Small intestine (tissue), 16 donors: ENCODE measurements at places on chromosomes 1 and 21. TPM values are rescaled to one million over a fixed set of nuclear protein-coding genes. Genes with fewer than 3 reads are reported as not detected.
A peak's percentile ranks its signal among the peaks of the same experiment; 100 is the strongest.

Gene TRIM33
- 9.2 TPM for polyA plus RNA-seq

GRCh38 chr1:11169202-11169601, 20.0 kb upstream of the ANGPTL7 start:
- DNase-seq, result no peak

Gene RNF186
- polyA plus RNA-seq, result 47.0 TPM

Gene C8A
- 2.4 TPM for polyA plus RNA-seq

GRCh38 chr1:118981436-118981835, 6.7 kb downstream of the TBX15 start:
- no peak for DNase-seq

GRCh38 chr1:44848456-44849181, 5.6 kb upstream of the PTCH2 start:
- no peak for DNase-seq

- DNase-seq, result no peak
Observed at GRCh38 chr21:32713726-32714125, 14.1 kb downstream of the SYNJ1 start.

DNA sequence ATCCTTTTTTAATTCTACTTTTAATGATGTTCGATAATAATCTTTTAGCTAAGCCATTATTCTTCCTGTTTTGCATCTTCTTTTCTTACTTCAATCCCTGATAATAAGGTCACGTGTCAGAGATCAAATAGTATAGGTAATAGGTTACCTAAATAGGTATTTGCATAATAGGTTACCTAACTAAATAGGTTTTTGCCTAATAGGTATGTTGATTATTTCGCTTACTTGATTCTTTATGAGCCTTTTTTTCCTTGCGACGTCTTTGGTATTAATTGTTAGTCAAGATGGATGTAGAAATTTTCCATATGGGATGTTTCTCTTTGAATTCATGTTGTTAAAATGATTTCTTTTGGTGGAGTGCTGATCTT, 2.5 kb downstream of the GGPS1 start:
- DNase-seq, result no peak

Gene RIPPLY3
- polyA plus RNA-seq, result not detected

GRCh38 chr1:81118550-81118949, 682.2 kb upstream of the ADGRL2 start:
- DNase-seq, result no peak

DNA sequence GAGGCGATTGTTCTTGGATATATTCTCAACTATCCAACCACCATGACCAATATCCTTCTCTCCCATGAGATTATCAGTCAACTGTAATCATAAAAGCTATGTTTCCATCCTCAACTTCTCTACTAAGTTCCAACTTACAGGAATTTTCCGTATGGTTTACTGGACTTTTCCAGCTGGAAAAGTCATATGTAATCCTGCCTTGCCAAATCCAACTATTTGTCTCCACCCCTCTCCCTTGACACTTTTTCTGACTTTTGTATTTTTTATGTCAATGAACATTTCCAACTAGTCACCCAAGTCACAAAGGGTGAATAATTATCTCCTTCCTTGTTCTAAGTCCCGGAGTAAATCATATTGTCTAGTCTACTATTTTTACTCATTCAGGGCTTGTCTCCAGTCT, 293.1 kb downstream of the USP25 start:
- DNase-seq, result no peak

DNA sequence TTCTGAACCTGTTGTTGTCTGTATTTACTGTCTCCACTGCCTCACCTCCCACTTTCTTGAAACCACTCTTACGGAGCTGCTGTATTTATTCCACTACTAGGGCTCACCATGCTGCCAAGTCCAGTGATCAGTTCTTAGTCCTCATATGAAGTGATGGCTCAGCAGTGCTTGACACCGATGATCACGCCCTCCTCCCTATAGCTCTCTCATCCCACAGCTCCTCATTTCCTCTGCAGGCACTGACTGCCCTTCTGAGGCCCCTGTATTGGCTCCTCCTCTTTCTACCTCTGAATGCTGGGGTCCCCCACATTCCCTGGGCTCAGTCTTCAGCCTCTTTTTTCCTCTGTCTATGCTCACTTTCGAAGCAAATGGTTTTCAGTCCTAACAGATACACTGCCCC, 3.4 kb downstream of the CLCA1 start:
- DNase-seq, result no peak

DNA sequence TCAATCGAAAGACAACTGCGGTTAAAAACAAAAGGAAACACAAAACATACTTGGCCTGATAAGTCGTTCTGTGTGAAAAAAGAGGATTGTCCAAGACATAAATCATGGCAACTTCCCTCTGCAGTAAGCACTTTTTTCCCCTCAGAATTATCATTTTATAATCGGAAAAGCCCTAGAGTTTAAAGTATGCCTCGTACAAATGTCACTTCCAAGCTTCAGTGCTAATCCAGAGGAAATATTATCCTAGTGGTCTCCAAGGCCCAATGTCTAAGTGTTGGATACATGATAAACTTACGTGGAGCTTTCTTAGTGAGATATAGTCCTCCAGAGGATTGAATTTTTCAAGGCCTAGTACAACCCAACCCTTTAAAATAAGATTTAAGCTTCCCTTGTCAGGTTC, 11.2 kb upstream of the NTMT2 start:
- DNase-seq, result no peak

GRCh38 chr1:186681121-186681520, 898 bp upstream of the PTGS2 start:
- no peak for DNase-seq

Gene LIN28A
- polyA plus RNA-seq, result not detected

DNA sequence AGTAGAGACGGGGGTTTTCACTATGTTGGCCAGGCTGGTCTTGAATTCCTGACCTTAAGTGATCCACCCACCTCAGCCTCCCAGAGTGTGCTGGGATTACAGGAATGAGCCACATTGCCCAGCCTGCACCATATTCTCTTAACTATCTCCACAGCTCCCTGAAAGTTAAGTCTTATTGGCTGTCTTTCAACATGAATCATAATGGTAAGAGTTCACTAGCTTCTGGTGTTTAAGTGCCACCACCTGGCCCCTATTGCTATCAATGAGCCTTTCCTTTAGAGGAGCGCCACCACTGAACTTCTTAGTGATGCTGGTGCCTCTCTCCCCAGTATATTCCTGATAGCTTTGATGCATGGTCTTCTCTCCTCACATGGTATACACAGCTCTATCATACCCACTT, 15.7 kb downstream of the ZFYVE9 start:
- no peak for DNase-seq

- no peak for DNase-seq
Observed at GRCh38 chr1:182050481-182051448, 10.7 kb downstream of the ZNF648 start.

- DNase-seq, result no peak
Observed at GRCh38 chr1:101410048-101410878, 173.4 kb downstream of the S1PR1 start.

DNA sequence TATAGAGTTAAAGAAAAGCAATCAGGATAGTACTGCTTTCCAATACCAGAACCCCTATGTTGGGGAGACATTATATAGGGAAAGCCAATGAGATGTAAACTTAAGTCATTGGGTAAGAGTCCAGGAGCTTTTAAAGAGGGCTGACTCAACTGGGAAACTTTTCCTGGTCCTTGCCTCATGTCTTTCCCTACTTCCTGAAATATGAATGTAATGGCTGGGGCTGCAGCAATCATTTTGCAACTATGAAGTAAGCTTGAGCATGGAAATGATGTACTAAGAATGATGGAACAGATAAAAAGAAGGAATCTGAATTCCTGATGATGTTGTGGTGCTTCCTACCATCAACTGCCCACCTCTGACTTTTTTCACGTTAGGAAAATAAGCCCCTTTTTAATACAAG, 55.7 kb downstream of the WDR3 start:
- no peak for DNase-seq

DNA sequence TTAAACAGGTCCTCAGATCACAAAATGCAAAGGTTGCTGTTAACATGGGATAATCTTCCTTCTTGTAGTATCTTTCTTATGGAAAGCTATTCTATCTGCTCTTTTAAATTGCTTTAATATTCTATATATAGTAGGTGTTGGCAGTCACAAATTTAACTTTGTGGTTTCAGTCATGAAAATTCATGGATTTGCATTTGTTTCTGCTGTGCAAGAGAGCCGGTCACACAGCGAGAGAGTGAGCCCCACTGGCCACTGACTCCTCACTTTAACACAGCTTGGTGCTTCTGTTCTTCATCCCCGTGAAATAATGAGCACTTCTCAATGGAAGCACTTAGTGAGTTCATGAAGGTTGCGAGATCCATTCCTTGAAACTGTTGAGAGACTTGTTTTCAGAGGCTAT, 18.1 kb upstream of the BMP8A start:
- no peak for DNase-seq

Gene G0S2
- 141 TPM for polyA plus RNA-seq

DNA sequence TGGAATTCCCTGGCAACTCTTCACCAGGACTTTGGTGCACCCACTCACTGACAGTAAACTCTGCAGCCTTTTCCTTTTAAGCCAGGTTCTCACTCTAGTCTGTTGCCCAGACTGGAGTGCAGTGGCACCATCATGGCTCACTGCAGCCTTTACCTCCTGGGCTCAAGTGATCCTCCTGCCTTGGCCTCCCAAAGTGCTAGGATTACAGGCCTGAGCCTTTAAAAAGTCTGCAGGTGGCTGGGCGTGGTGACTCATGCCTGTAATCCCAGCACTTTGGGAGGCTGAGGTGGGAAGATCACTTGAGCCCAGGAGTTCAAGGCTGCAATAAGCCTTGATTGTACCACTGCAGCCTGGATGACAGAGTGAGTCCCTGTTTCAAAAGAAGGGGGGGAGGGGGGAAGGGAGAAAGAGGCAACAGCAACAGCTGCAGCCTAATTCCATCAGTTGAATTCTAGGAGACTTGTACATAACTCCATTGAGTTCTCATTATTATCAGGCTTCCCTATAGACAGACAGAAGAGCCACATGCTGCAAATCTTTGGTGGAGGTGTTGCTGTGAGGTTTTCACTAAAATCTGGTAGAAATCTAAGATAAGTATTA, 8.1 kb upstream of the HNRNPR start:
- no peak for DNase-seq

- no peak for DNase-seq
Observed at GRCh38 chr1:47524272-47524671, 86.4 kb downstream of the FOXD2 start.

GRCh38 chr1:85359874-85360721, 83.7 kb upstream of the BCL10 start:
- DNase-seq, result no peak

DNA sequence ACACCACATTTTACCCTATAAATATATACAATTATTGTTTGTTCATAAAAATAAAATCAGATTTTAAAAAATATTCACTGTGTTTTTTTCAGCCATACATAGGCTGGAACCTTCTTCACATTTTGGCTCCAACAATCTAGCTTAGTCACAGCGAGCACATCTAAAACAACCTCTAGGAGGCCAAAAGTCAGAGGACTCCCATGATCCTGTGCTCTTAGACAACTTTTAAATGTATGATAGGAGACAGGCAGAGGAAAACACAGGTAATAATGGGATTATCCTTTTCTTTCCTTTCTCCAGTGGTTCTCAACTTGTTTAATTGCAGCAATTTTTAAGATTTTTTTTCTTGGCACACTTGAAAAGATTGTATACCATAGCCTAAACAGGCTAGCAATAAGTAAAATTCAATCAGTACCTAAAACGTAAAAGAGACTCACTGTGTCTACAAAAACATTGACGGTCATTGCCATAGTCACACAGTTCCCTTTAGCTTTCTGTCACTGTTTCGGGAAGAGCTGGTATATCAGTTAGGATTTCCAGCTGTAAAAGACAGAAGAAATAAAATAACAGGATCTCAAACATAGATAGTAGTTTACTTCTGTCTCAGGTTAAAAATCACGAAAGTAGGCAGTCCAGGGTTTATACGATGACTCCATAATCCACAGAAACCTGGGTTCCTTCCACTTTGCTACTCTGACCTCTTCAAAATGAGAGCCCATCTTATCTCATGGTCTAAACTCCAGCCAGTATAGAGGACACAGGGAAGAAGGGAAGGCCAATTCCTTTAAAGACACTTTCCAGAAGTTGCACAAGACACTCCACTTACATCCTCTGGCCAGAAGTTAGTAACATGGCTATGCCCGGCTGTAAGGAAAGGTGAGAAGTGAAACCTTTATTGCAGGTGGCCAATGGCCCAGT, 39.2 kb upstream of the CR1L start:
- DNase-seq, result no peak

DNA sequence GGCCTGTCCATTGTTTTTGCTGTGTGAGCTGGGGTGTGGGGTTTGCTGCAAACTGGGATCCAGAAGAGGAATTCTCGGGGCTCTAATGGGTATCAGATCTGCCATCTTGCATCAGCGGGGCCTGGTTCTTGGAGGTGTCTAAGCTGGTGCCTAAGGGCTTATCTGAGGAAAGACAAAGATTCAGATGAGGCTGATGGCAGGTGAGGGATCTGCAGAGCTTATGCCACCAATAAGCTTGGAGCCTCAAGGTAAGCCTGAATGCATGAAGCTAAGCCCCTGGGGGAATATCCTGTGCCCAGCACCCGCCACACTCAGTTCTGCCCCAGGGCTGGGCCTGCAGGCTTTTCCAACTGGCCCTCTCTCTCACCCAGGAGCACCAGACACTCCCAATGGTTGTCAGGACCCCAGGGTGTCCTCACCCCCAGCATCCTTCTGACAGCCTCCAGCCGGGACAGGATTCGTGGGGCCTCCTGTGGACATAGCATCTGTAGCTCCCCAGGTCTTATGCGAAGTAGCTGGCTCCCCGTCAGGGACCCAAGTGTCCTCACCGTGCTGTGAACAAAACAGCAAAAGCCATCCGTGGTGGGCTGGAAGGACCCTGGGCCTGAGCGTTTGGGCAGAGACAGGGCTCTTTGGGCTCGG, 9.5 kb upstream of the GSTM3 start:
- no peak for DNase-seq

DNA sequence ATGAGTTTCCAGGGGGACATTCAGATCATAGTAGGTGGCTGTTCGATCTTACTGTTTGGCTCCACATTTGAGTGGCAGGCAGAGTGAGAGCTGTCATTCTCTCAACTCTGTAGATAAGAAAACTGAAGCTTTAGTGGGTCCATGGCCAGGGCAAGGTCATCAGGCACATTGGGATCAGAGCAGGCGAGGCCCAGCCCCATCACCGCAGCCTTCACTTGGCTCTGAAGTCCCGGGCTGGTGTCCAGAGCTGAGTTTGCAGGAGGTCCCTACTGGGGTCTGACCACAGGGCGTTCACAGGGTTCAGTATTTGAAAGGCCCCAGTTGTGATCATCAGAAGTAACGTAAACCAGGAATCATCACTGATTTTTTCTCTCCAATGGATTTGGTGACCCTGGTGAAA, 76.7 kb downstream of the OBSCN start:
- DNase-seq, result no peak

- DNase-seq, result peak; percentile 63
Observed at GRCh38 chr21:29302359-29302875, 3.7 kb downstream of the BACH1 start.
